Fibroblast of lung (primary cell): ENCODE measurements at places on chromosomes 13 and 19. TPM values are rescaled to one million over a fixed set of nuclear protein-coding genes. Genes with fewer than 3 reads are reported as not detected.

Gene KIR3DL1
- total RNA-seq: not detected in 2 replicates

Gene CAMSAP3
- not detected in 2 replicates for total RNA-seq

Gene LRRC8E
- 2.6 and 3.0 TPM in 2 replicates for total RNA-seq

Gene MBD3
- total RNA-seq: 66.8 and 85.2 TPM in 2 replicates

Gene CYP2B6
- total RNA-seq: not detected in 2 replicates

Gene GPC6
- 33.7 and 50.3 TPM in 2 replicates for total RNA-seq

Gene WDR88
- total RNA-seq: under 0.01 TPM in 1 of 2 replicates, not detected in the other

Gene ZNF229
- 24.4 and 25.2 TPM in 2 replicates for total RNA-seq

Gene LINGO3
- not detected in 2 replicates for total RNA-seq

Gene CDX2
- not detected in 2 replicates for total RNA-seq

Gene AZU1
- total RNA-seq: 0.17 TPM in 1 of 2 replicates, not detected in the other

Gene KLF1
- total RNA-seq: under 0.01 TPM in 1 of 2 replicates, not detected in the other

Gene NLRP4
- total RNA-seq: not detected in 2 replicates

Gene WDR87
- not detected in 2 replicates for total RNA-seq

Gene FPR1
- total RNA-seq: not detected in 2 replicates

Gene MEIS3
- 40.3 and 57.8 TPM in 2 replicates for total RNA-seq
